Ammon's horn (tissue), 1 donor: ENCODE measurements at places on chromosomes 2 and 18.

GRCh38 chr18:49193897-49194296, 243.1 kb upstream of the SMAD7 start:
- DNase-seq, result no peak

GRCh38 chr18:61893309-61893970, 633 bp upstream of the RNF152 start:
- DNase-seq, result peak; percentile 39

DNA sequence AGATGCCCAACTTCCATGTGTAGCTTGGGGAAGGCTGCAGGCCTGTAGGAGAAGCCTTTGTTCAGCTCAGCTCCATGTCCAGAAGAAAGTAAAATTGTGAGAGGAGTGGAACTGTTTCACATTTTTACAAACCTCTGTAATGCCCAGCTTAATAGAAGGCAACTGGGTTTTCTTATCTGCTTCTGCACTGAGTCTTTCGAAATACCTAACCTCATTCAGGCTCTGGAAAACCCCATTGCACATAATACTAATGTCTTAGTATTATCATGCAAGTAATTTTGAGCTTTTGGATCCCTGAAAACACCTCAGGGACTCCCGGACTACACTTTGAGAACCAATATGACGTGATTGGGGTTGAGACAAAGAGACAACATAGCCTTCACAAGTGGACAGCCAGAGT, 5.8 kb downstream of the SMIM21 start:
- DNase-seq, result no peak

DNA sequence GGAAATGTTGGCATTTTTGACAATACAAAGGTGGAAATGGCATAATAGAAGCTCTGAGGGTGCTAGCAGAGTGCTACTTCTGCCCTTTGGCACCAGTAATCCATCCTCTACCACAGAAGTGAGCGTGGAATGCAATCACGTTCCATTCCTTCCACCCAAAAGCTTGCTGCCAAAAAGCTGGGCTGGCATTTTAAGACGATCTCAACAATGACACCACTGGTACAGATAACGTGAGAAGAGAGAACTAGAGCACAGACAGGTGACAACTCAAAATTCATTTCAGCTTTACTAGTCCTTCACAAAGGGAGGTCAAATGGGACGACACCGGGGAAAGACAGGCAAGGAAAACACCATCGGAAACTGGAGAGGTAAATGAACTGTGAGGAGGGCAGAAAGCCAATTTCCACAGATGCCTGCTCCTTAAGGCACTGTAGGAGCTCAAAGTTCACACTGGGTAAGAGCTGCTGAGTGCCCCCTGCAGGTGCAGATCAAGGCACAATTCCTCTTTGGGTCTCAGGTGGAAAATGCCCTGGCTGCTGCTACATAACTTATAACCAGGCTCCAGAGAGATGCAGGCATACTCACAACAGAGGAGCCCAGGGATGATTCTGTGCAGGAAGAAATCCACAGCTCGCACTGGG, 50.7 kb upstream of the RNU4ATAC start:
- DNase-seq, result no peak

GRCh38 chr2:197108758-197109157, 182.3 kb upstream of the PGAP1 start:
- peak; percentile 72 for DNase-seq

GRCh38 chr2:232488721-232489300, 1.2 kb upstream of the ECEL1 start:
- DNase-seq, result no peak

DNA sequence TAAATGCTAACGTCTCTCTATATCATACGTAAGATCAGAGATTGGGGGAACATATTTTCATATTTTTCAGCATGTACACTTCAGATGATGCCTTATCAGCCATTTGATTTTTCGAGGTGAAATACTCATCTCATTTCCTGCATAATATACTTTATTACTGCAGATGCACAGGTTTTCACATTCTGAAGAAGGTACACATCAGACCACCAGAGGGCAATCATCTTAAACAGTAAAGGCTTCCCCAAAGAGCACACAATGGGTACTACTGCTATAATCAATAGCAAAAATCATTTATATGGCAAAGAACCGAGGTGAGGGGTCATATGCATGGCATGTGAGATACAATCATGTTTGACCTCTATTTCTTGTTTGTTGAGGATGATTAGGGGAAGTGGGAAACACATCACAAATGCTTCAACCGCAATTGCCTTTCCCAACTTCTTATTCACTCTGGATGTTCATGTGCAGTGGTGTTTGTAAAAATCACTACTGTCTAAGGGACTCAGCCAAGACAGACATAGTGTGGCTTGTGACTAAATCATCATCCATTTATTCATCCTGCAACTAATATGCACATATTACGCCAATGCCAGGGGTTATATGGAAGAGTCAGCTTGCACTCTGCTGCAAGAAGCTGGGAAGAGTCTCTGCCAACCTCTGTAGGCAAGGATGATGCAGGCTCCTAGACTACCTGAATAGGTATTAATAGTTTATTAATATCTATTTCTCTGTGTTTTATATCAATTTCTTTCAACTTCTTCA, 118.7 kb downstream of the EPB41L3 start:
- DNase-seq, result peak; percentile 51

DNA sequence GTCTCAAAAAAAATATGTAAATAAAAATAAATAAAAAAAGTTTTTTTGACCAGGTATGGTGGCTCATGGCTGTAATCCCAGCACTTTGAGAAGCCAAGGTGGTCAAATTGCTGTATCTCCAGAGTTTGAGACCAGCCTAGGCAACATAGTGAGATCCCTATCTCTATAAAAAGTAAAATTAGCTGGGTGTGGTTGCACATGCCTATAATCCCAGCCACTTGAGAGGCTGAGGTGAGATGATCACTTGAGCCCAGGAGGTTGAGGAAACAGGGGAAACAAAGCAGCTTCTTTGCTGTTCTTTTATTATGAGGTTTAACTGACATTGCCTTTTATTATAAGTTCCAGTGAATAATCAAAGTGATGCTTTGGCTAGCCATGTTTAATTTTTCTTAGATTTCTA, 25.0 kb downstream of the ACTR2 start:
- DNase-seq, result no peak

DNA sequence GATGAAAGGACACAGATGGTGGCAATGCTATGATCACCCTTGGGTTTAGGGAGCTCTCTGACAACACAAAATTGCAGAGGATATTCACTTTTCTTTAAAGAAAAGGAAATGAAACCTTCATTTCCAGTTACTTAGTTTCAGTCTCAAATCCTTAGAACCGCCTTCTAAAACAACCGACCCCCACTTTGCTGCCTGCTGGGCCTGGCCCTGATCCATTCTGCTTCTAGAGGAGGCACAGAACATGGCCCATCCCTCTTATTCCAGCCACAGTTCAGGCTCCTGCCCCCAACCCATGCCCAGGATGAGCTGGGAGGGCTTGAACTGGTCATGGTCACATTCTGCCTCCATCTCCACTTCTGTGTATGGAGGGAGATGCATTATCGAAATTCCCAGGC, 311.6 kb downstream of the EN1 start:
- DNase-seq, result no peak

GRCh38 chr18:22207021-22207758, 37.8 kb downstream of the GATA6 start:
- no peak for DNase-seq
